Activated gamma-delta T cell treated with anti-CD3 and anti-CD28 coated beads, Interleukin-2, amount 50 U/mL, for 16 hours (primary cell): ENCODE measurements at places on chromosomes 11 and 22.

DNA sequence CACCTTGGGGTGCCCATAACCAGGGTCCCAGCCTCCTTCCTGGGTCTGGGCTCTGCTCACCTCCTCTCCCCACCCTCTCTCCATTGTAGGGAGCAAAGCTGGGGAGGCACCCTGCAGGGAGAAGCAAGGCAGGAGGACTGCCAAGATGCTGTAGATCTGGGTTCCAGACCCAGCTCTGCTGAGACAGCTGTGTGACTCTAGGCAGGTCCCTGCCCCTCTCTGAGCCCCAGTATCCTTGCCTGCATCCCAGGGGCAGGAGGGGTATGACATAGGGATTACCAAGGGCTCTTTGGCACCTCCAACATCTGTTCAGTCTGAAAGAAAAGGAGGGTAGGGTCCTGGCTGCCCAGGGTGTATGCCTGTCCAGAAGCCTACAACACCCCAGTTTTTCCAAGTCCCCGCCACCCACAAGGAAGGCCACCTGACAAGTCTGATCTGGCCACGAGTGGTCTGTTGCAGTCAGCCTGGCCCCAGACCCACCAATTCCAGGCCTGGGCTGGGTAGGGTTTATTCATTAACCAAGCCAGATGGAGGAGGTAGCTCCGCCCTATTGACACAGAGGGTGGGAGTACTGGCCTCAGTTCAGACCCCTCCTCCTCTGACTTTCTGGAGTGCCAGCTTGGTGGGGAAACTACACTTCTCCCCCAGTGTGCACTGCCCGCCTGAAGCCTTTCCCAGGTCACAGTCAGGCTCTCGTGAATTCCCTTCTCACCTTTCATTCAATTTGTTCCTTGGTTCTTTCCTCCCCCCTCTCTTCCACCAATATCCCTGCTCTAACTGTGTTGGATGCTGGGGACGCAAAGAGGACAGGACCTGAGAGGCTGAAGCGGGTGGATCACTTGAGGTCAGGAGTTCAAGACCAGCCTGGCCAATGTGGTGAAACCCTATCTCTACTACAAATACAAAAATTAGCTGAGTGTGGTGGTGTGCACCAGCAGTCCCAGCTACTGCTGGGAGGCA lies 15.0 kb downstream of the STARD10 start:
- no peak for DNase-seq

- no peak for DNase-seq
Observed at GRCh38 chr11:876545-876944, 33.9 kb downstream of the TSPAN4 start.

GRCh38 chr11:72300268-72300667 lies 56.3 kb upstream of the PHOX2A start:
- DNase-seq, result no peak

DNA sequence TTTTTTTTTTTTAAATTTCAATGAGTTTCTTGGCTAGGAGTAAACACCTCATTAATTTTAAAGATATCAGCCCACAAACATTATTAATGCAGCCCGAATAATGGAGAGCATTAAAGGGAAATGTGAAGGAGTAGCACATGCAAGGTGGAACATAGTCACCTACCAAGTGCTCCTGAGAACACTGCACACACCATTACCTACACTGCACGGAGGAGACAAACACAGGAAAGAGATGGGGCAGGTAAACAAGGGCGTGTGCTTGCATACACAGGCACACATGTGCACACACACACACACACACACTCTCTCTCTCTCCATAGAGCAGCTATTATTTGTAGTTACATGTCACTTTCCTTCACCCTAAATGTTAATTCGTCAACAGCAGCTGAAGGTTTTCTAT lies 30.2 kb downstream of the HTR3B start:
- DNase-seq, result no peak

DNA sequence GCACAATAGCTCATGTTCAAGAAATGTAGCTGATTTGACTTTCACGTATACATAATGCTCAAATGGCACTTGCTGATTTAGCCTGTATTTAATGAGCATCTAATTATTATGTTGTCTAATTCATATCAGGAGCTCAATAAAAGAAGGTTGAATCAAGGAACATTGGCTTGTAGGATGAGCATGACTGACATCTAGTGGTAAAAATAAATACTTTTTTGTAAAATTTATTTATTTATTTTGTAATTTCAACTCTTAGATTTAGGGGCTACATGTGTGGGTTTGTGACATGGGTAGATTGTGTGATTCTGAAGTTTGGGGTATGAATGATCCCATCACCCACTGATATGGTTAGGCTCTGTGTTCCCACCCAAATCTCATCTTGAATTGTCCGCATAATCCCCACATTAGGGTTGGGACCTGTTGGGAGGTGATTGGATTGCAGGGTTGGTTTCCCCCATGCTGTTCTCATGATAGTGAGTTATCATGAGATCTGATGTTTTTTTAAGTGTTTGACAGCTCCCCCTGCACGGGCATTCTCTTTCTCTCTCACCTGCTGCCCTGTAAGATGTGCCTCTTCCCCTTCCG lies 1.7 kb upstream of the OR52E5 start:
- DNase-seq, result no peak

- DNase-seq, result no peak
Observed at GRCh38 chr11:70192666-70193410, 10.3 kb upstream of the FADD start.

- DNase-seq, result no peak
Observed at GRCh38 chr22:42966497-42966896, 48.5 kb downstream of the PACSIN2 start.

DNA sequence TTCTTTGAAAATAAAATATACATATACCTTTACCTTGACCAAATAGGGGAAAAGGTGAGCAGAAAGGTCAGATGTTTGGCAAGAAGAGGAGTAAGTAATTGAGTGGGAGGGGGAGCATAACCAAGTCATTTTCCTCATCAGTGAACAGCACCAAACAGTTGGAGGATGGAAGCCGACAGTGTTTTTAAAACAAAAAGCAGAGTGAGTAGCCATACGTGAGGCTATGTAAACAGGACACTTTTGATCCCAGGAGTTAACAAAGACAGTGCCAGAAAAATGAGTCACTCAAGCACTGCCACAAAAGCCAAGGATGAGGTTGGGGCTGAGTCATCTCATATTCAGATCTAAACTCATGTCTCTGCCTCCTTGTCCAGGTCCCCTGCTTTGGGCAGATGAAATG lies 734.7 kb downstream of the KCNA4 start:
- DNase-seq, result no peak

DNA sequence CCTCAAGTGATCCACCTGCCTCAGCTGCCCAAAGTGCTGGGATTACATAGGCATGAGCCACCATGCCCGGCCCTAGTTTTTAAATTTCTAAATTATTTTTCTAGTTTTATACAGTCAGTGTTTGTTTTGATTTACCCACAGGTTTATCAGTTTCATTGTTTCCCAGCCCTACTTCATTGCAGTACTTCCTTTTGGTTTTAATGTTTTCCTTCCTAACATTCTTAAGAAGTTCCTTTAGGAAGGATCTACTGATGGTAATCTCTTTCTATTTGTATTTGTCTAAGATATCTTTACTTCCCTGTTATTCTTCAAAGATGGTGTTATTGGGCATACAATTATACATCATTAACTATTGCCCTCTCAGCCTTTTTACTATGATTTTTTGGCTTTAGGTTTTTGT lies 4.9 kb upstream of the EXT2 start:
- no peak for DNase-seq

DNA sequence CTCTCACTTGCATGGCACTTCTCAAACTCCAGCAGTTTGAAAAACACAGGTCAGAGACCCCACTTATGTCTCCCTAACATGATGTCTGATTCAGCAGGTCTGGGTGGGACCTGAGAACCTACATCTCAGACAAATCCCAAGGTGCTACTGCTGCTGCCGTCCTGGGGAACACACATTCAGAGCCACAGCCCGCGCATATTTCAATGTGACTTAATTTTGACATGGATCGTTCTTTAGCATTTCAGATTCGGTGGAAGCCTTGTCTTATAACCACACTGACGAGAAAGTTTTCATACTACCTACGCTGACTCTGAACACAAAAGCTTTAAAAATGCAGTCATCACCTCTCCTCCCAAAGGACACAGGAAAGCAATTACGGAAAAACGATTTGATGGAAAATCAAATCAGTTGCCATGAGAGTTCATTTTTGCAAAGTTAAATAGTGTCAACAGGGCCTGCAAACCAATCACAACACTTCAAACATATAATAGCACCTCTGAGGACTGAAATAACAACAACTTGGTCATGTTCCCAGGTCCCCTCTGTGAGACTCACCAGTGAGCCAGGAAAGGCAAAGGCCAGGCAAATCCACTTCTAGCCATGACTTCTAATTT lies 132.6 kb downstream of the SHANK2 start:
- no peak for DNase-seq

DNA sequence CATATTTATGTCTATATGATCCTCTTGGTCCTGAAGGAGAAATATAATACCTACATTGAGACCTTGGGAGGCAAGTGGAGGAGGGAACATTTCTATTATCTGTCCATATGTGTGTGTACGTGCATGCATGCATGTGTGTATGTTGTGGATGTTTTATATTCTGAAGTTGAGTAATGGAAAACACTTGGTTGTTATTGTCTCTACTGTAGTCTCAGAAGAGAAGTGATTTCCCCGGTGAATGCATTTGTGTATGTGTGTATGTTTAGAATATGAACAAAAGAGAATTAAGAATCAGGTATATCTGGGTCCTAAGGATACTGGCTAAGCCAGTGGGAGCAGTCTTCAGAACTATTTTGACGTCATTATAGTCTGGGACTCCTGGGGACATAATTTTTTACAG lies at the start of gene OR52N1:
Gene OR52N1 (minus strand): TSS at position 101 of the 400 bp plus-strand sequence. CDS start 2,449 bp downstream, outside the sequence.
- no peak for DNase-seq

- no peak for DNase-seq
Observed at GRCh38 chr11:45921561-45922424, 663 bp upstream of the LARGE2 start.

DNA sequence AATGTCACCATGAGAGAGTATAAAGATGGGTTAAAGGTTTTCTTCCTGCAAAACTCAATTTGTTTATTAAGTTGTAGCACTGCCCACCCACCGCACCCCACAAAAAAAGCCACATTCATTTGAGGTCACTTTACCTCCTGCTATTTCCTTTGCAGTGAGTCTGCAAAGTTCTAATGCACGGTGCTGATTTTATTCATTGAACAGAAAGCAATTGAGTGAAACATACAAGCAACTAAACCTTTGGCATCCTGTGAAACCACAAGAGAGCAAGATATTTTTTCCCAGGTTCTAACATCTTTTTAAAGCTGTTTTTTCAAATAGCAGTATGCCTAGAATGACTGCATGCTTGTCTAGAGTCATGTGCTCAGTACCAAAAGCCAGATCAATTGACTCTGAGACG lies 39.0 kb downstream of the RRAS2 start:
- peak; percentile 29 for DNase-seq

- no peak for DNase-seq
Observed at GRCh38 chr11:20448834-20449233, 61.3 kb downstream of the PRMT3 start.

DNA sequence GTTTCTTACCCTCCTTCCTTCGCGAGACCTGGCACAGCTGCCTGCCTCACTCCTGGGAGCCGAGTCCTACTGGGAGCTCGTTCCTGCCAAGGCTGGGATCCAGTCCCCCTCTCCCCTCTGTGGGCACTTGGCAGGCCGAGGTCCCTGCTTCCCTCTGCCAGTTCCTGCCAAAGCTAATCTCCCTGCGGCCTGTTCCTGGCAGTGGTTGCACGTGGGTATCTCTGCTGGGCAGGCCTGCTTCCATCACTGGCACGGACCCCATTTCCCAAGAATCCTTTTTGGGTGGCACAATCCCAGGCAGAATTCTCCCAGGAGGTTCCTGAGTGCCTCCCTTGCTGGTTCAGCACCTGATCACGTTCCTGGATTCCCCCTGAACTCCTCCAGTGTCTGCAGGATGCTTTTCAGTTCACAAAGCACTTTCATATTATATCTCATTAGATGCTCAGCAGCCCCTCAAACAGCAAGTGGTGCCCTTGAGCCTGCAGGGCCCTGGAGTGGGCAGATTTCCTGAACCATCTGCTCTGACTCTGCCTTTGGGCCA lies 96.5 kb downstream of the RRM1 start:
- no peak for DNase-seq

GRCh38 chr11:75780888-75781287 lies 12.3 kb downstream of the DGAT2 start:
- no peak for DNase-seq

DNA sequence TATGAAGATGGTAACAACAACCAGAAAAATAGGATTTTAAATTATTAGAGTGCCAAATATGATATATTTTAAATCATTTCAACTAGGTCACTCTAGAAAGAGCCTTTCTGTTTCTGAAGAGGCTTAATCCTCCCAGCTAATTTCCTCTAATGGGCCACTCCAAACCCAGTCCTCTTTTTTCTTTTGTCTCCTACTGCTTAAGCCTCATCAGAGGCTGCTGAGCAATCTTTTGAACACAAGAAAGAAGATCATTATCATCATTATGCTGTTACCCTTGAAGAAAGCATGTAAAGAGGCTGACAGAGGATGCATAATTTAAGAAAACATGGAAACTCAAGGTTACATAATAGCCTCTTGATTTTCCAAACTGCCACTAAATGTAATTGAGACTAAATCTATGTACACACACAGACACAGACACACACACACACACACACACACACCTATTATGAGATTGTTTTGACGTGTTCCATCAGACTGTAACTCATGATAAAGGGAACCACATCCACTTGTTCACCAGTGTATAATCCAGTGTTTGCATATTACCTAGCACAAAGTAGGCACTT lies 519.6 kb downstream of the METTL15 start:
- no peak for DNase-seq

- DNase-seq, result no peak
Observed at GRCh38 chr11:113874581-113875233, 665 bp downstream of the USP28 start.
